HT1080 (cell line): ENCODE measurements at places on chromosomes 16 and 17. TPM values are rescaled to one million over a fixed set of nuclear protein-coding genes. Genes with fewer than 3 reads are reported as not detected.

DNA sequence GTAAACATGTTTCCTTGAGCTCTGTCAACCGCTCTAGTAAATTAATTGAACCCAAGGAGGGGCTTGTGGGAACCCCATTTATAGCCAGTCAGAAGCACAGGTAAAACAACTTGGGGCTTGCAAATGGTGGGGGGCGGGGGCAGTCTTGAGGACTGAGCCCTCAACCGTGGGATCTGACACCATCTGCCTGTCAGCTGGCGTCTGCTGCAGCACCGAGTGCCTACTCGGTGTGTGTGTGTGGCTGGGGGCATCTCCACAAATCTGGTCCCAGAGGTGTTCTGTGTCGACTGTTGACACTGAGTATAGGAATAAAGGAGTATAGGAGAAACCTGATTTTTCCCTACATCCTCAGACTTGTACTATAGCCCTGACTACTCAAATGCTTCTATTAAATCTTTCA is 20.6 kb downstream of the CREBBP start:
- DNase-seq = no peak

DNA sequence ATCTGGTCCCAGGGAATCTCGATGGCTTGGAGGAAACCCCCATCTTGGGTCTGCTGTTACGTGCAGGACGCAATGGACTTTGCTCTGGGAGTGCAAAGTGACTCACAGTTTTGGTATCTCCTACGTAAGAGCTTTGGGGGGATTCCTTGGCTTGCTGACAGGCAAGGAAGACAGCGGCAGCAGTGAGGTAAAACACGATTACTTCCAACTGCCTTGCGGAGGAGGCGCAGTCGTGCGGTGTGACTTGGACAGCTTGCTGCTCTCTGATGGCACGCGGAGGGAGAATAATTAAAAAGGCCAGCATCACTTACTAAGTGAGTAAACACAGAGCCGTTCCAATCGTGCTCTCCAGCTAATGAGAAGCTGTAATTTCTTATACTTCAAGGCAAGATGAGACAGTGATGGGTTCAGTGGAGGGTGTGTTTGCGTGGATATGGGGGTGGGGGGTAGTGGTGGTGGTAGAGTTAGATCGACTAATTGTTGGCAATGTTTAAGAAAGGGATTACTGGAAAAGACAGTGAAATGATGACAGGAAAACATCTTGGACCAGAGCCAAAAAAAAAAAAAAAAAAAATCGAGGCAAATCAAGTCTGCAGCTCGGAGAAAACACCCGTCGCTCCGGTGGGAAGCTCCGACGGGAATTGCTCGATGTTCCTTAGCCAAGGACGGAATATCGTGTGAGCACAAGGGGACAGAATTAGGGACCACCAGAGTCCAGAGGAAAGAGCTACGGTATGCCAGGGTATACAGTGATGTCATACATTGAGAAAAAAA is 184.8 kb upstream of the ZFHX3 start:
- peak; percentile 72 for DNase-seq

- no peak for DNase-seq
Observed at GRCh38 chr17:48293319-48294019, 136.5 kb downstream of the SKAP1 start.

DNA sequence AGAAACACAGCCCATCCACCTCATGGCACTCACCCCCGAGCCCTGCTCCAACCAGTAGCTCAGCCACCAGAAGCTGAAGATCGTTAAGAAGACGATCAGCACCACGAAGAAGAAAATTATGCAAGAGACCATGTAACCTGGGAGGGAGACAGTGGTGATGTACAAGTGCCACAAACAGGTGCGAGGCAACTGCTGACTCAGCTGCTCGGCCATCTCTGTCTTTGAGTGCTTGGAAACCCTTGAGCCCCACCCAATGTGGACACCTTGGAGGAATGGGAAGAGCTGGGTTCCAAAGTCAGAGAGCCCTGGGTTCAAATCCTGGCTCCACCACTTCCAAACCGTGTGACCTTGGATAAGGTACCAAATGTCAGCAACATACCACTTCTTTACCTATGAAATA is 38.1 kb upstream of the ABCC12 start:
- DNase-seq = no peak

- DNase-seq = no peak
Observed at GRCh38 chr17:28384281-28385036, 13.0 kb downstream of the SARM1 start.

DNA sequence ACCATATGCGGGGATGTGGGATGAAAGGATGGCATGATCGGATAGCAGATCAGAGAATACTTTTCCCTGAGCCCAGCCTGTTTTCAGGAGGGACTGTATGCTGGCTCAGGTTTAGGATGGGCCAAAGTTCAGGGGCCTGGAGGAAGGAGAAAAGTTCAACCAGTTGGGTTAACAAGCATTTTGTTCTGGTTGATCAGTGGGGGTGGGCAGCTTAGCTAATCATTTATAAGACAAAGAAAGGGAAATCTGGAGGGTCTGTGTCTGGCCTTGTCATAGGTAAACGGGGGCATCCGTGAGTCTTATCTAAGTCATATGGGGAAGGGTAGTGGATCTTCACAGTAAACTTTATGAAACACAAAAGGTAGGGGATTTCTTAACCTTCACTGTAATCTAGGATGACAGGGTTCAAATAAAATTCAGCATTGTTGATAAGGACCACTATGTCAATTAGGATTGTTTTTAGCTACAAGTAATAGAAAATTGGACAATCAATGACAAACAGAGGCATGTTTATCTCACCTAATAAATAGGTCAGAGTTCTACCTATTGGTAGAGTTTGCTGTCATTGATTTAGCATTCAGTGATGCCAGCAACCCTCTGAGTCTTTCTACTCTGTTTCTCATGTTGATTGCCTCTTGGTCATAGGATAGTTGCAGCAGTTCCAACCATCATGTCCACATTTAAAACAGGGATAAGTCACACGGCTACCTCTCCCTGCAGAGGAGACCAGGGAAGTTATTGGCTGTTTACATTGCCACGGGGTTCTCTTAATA is 11.4 kb downstream of the PCTP start:
- DNase-seq = no peak

DNA sequence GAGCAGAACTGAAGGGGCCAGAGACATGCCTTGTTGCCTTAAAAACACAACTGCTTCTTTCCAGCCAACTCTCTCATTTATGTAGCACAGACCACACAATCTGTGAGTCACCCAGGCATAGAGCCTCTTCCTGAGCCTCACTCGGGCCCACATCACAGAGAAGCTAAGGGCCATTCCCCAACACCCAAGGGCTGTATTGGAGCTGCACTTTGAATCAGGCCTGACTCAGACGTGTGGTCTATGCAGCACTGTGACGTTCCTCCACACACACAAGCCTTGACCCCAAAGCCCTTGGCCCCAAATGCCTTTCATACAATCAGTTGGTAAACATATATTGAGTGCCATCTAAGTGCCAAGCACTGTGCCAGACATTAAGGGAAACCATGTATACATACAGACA is 308.9 kb upstream of the DYNLRB2 start:
- DNase-seq = peak; percentile 97

- DNase-seq = no peak
Observed at GRCh38 chr16:67257486-67258160, 8.8 kb downstream of the SLC9A5 start.

The CYB561 gene
- 0.70 and 3.2 TPM in 2 replicates for total RNA-seq

The C16orf96 gene
- not detected in 2 replicates for total RNA-seq

The GDPD1 gene
- 0.77 and 1.5 TPM in 2 replicates for total RNA-seq

The KRTAP2-1 gene
- total RNA-seq = 2.0 TPM in 1 of 2 replicates, not detected in the other

The RAB37 gene
- 0.11 and 0.20 TPM in 2 replicates for total RNA-seq

The SLC6A4 gene
- not detected in 2 replicates for total RNA-seq
